ENCODE measurements at places on chromosomes 3 and 15. TPM values are rescaled to one million over a fixed set of nuclear protein-coding genes. Genes with fewer than 3 reads are reported as not detected.

The CKMT1A gene
- not detected for total RNA-seq

The ALDH1A2 gene
- total RNA-seq: 0.62 TPM

DNA sequence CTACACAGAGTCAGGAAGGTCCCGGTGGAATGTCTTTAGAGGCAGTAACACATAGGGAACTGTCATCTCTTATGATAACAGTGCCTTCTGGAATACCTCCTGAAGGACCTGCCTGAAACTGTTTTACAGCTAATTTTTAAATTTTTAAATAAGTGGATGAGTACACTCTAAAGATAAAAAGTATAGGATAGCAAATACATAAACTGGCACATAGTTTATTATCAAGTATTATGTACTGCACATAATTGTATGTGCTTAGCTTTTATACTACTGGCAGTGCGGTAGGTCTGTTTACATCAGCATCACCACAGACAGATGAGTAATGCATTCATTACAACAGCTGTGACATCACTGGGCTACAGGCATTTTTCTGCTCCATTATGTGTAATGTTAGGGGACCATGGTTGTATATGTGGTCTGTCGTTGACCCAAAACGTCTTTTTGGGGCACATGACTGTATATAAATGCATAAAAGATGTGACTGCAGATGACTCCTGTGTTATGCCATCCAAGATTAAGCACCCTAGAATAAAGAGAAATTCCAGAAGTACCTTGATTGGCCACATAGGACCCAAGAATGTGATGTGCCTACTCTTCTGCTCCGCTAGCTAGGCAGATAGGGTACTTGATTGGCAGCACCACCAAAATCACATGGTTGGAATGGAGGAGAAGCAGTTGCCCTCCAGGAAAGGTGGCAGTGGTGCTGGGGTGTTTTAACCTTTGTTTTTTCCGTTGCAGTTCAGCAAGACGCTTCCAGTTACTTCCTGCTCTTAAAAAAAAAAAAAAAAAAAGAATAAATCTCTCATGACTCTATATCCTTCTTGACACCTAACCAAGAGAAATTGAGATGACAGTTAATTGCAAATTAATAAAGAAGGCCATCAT, 3.3 kb downstream of the VPS8 start:
- no peak for DNase-seq

The TRMT10C gene
- total RNA-seq: 22.8 TPM

DNA sequence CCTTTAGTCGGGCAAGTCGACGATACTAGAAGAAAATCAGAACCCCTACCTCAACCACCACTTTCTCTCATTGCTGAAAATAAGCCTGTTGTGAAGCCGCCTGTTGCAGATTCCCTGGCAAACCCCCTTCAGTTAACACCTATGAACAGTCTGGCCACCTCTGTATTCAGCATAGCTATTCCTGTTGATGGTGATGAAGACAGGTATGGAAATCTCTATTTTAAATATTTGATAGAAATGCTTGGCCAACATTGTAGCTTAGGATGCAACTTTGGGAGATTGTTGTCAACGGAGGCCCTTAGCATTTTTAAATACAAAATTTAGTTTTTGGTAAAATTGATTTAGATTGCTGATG, 3.0 kb downstream of the TSC22D2 start:
- no peak for DNase-seq

The OSTN gene
- not detected for total RNA-seq

DNA sequence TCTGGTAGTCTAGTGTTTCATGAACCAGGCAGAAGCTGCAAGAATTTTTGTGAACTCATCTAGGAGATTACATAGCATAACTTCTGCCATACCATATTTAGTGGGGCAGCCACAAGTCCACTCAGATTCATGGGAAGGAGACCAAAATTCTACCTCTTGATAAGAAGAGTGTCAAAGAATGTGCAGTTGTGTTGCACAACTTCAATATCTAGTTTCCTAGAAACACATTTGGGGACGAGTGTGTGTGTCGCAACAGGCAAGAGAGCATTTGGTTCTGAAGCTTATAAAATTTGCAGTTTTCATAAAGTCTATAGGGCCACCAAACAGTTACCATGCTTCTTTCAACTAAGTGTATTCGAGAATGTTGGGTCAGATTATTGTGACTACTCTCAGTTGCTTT, 115.3 kb downstream of the KCNH8 start:
- DNase-seq: no peak

DNA sequence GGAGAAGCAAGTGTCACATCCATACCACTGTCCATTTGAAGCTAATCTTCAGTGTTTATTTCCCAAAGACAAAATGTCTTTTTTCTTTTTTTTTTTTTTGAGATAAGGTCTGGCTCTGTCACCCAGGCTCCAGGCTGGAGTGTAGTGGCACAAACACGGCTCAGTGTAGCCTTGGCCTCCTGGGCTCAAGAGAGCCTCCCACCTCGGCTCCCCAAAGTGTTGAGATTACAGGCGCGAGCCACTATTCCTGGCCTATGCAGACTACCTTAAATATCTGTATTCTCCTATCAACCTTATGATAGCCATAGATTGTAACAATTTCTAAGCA, 27.7 kb upstream of the VPS33B start:
- DNase-seq: no peak

DNA sequence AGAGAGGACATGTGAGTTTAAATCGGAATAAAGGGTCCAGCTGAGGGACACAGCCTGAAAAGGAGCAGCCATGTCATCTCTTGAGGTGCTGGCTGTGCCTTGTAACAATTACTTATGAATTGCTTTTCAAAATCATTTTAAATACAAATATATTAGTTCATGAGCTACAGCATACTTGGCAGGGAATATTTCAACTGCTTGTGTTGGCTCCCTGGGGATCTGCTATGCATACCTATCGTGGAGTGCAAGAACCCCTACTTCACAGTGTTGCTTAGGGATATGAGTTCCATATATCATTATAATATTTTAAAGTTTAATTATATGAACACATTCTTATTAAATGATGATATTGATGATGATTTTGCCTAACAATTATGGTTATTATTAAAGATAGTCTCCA, 19.1 kb upstream of the P2RY14 start:
- DNase-seq: no peak

DNA sequence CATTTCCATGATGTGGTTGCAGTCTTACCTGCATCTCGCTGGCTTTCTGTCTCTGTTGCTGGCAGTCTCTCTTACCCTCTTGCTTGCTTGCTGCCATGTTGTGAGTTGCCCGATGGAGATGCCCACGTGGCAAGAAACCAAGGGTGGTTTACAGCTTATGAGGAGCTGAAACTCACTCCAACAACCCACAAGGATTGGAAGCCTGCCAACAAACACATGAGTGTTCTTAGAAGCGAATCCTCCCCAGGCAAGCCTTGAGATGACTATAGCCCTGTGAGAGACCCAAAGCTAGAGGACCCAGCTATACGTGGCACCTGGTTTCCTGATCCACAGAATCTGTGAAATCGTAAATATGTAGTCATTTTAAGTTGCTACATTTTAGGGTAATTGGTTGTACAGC, 490.9 kb upstream of the ADAMTS9 start:
- DNase-seq: no peak

The B3GALNT1 gene
- 10.4 TPM for total RNA-seq

DNA sequence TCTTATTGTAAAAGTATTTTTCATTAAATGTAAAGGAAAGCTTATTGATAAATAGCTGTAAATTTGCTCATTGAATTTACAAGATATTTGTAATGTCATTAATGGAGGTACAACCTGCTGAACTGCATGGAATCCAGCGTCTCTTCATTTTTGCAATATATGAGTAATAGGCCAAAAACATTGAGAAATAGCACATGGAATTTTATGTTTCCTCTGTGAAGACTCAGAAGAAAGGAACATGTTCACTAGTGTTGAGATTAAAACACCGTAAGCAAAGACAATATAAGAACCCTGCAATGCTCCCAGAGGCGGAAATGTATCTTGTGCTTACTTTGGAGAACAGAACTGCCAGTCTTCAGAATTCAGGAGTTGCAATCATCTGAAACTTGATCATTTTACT, 167.6 kb downstream of the ALDH1A2 start:
- no peak for DNase-seq

The GRK7 gene
- not detected for total RNA-seq

DNA sequence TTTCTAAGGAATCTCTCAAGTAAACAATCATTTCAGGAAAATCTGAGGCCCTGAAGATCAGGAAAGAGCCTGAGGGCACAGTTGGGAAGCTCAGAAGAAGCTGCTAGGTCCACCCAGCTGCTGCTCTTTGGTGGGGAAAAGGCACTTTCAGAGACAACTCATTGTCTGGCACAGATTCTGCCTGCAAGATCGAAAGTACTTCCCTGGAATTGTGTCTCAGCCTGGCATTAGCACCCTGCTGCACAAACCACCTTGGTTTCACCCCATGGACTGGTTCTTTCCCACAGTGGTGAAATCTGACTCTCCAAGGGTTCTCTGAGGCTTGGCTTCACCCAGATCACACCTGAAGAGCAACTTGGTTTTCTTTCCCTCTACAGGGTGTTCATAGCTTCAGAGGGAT, 18.7 kb downstream of the THRB start:
- no peak for DNase-seq

DNA sequence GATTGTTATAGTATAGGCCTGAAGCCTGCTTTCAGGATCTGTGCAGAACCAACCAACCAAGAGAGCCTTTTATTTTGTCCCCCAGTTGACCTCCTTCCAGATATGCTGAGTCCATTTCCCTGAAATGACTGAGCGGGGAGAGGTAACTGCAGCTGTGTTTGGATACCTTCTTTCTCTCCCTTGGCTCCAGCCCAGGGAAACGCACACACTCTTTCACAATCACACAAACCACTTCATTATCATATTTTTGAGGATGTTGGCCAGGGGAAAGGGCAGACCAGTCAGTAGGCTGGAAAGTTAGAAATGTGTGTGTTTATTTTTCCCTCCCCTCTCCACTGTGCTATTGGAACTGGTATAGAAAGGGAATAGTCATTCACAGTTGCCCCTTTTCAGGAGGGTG, 417.7 kb upstream of the TBL1XR1 start:
- DNase-seq: no peak

The NGLY1 gene
- total RNA-seq: 80.8 TPM

GRCh38 chr3:174488527-174488926, 370.6 kb upstream of the NAALADL2 start:
- DNase-seq: no peak

- peak; percentile 54 for DNase-seq
These were observed 951 bp downstream of the POMGNT2 start for GRCh38 chr3:43104660-43105595.

DNA sequence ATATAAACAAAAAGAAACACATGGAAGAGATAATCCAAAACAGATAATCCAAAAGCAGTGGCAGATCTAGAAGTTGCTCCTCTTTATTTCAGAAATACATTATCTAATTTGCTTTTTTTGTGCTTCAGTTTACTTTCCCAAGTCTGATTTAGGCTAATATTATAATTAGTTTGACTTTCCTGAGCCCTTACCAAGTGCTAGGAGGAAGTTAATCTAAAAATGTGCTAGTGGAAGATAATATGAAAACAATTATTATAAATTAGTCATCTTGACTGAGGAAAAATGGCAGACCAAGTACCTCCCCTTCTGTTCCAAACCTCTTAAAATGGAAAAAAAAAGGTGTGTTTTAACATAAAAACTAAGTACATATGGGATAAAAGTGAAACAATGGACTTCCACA, 17.5 kb downstream of the SLC9A9 start:
- no peak for DNase-seq

The CYP8B1 gene
- total RNA-seq: not detected

The SCN10A gene
- total RNA-seq: not detected

- DNase-seq: no peak
These were observed 46.9 kb downstream of the MLH1 start for GRCh38 chr3:37040231-37040630.

DNA sequence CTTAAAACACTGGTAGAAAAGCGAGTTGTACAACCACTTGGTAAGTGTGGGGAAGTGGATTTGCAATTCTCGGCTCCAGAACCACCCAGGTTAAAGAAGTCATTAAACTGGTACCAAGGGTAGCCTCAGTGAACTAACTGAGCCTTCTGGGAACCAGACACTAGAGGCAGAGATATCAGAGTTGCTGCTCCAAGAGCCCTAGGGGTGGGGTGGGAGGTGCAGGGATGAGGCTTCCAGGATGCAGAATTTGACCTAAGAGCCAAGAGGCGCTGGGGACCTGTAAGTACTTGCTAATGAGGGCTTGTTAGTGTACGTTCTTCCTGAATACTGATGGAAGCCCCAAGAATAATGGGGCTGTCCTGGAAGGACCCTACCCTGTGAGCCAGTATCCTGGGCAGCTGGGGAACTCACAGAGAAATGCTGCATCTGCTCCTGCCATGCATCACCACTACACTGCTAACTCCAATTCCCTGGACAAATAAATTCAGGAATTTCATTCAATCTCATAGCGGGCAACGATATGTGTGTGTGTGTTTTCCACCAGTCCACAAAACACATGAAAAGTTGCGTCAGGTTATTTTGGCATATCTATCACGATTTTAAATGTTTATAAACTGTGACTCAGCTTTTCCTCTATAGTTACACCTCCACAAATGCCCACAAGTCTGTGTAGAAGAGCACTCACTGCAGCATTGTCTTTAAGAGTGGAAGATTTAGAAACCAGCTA, 23.8 kb downstream of the STIMATE start:
- DNase-seq: no peak
